ENCODE measurements at places on chromosomes 13 and 19.

- no peak for DNase-seq
These were observed 10.3 kb downstream of the KMT2B start for GRCh38 chr19:35727956-35728706.

- DNase-seq = no peak
These were observed at the start of gene CD79A for GRCh38 chr19:41876847-41877832. CD79A (plus strand) TSS chr19:41877279; CDS start chr19:41877305, 26 bp downstream.

GRCh38 chr19:7219056-7219455 is 75.2 kb downstream of the INSR start:
- DNase-seq = no peak

DNA sequence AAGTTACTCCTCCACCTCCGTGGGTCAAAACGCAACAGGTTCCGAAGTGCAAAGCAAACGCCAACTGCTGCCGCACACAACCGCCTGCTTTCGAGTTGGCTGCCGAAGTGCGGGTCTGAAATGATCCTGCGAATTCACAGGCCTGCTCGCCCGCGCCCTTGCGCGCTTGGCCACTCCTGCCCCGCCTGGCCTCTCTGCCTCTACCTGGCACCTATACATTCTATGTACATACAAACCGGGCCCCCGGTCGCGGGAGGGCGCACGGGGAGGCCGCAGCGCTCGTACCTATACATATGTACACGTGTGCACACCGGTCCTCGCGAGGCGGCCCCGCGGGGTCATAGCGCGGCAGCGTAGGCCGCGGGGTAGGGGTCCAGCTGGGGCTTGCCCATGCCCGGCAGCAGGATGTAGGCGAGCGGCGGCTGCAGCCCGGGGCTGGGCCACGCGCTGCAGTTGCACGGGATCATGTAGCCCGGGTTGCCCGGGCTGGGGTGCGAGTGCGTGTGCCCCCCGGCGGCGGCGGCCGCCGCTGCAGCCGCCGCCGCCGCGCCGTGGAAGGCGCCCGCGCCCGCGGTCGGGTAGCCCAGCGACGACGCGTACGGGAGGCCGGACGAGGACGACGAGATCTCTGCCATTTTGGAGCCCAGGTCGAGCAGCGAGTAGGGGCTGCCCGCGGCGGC is 1.3 kb downstream of the SOX21 start:
- DNase-seq = no peak

- DNase-seq = no peak
These were observed 16.3 kb upstream of the TCF3 start for GRCh38 chr19:1668486-1669270.

GRCh38 chr19:51887522-51888498 is at the start of gene ZNF577:
ZNF577 (minus strand) TSS chr19:51887951; CDS start chr19:51880382, 7,569 bp downstream.
- DNase-seq = peak; percentile 44

GRCh38 chr19:32861596-32861995 is 8.0 kb downstream of the SLC7A9 start:
- no peak for DNase-seq

DNA sequence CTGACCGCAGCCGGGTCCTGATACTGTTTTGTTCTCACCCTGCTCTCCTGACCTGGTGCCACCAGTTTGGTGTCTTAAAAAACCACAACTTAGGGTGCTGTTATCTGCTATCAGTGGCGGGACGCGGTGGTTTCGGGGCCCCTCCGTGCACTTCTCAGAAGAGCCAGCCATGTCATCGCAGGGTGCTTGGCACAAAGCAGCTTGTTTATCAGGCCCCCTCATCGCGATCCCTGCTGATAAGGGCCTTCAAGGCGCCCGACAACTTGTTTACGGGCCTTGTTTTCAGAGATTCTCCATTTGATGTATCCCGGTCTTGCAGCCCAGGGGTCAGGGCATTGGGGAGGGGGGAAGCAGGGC is 58.1 kb upstream of the KLF2 start:
- DNase-seq = peak; percentile 32

- DNase-seq = no peak
These were observed 5.5 kb downstream of the GCDH start for GRCh38 chr19:12896460-12896859.

GRCh38 chr13:100461309-100462030 is 127.1 kb downstream of the GGACT start:
- DNase-seq = no peak
